Posterior vena cava (tissue), 2 donors: ENCODE measurements at places on chromosomes 7 and 10.

DNA sequence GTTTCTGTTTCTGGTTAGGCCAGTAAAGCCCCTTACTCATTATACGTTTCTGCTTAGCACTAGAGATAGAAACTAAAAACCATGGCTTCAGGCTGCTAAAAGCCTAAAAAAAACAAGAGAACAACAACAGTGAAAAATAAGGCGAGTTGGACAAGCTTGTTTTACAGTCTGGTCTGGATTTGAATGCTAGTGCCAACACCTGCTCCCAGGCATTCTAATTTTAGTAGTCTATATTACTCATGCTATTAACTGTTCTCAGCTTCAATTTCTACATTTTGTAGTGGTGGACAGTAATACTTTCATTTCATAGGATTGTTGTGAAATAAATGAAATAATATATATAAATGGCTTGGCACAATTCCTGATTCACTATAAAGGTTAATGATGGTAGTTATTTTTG, 108.5 kb downstream of the HBP1 start:
- no peak for DNase-seq

DNA sequence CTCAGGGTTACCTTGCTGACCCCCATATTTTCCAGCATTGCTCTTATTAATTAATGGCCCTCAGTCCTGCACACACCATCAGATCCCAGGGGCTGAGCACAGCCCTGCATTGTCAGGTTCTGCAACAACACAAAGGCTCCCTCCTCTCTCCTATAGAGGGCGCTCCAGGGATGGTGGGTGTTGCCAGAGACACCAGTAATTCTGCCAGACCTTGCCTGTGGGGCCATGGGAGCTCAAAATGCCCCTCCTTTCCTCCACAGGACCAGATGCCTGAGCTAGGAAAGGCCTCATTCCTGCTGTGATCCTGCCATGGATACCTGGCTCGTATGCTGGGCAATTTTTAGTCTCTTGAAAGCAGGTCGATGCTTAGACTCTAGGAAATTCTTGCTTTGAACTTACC, 42.8 kb upstream of the PRSS58 start:
- DNase-seq: no peak

- DNase-seq: no peak
These were observed 38.0 kb upstream of the ZNRF2 start for GRCh38 chr7:30246392-30246791.

DNA sequence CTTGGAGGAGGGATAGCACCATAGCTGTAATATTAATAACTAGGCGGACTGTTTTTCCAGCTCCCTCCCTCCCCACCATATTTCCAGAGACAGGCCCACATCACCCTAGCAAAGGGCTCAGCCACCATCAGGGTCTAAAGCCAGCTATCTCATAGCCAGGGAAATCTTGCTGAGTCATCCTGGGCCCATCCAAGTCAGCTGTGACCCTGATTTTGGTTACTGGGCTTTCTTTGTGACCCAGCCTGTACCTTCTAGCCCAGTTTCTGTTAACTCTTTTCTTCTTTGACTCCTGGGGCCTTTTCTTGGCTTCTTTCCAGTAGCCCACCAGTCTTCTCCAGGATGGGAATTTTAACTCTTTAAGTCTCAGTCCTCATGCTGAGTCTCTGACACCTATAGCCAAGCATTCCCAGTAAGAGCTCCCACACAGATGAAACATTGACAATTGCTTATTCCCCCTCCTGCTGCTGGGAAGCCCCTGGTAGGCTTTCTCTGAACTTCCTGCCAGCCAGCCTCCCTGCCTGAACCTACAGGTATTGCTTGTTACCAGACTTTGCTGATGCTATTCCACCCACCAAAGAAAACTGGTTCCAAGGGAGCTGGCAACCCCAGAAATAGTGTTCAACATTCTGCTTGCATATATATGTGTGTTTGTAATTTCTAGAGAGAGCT, 34.8 kb upstream of the ADO start:
- no peak for DNase-seq
